Activated CD4-positive, alpha-beta T cell treated with anti-CD3 and anti-CD28 coated beads for 24 hours (primary cell): ENCODE measurements at places on chromosomes 1 and 21.

DNA sequence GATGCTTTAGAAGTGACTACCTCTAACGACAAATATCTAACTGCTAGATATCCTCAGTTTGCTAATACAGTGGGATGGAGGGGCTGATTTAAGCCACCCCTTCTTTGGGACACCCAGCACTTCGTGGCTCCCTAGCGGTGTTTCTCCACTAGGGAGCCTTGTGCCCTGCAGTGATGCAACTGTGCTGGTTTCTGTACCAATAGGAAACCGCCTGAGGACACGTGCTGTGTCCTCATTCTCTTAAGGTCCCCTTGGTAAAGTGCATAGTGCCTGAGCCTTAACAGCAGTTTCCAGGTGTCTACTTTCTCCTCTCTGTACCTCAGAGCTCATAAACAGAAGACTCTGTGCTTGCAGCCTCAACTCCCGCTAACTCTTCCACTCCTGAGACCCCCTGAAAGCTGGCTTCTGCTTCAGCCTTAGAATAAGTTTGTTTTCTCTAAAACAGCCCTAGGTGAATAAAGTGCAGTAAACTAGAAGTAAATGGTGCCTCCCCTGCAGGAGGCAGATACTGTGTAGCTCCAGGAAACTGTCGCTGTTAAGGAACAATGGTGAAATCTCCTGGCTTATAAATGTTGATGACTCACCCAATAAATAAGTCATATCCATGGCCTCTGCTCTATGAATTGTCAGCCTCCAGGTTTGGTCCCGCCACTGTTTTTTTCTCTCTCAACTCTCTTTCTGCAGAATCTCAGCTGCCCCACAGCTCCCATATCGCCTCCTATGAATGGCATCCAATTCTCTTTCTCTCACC is 130.4 kb downstream of the AK5 start:
- no peak for DNase-seq

- DNase-seq: no peak
These were observed 3.2 kb downstream of the ANGPTL1 start for GRCh38 chr1:178867670-178868069.

GRCh38 chr21:31887391-31887841 is 14.6 kb downstream of the HUNK start:
- no peak for DNase-seq

DNA sequence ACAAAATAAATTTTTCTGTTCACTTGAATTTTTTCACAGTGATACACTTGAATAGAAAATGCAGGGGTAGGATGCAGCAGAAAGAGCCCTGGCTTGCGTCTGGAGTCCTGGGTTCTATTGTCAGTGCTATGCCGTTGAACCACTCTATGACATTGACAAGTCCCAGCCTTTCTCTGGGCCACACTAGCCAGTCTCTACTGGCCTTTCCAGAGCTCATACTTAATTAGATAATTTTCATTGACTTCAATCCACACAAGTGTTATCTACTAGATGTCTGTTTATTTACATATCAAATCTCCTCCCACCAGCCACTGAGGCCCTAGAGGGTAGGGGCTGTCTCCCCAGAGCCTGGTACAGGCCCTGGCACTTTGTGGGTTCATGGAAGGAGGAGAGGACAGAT is 15.5 kb upstream of the CELA3B start:
- DNase-seq: no peak

- no peak for DNase-seq
These were observed 244.0 kb upstream of the DMRTA2 start for GRCh38 chr1:50667272-50667671.

GRCh38 chr1:40064797-40065499 is 24.4 kb downstream of the CAP1 start:
- no peak for DNase-seq

DNA sequence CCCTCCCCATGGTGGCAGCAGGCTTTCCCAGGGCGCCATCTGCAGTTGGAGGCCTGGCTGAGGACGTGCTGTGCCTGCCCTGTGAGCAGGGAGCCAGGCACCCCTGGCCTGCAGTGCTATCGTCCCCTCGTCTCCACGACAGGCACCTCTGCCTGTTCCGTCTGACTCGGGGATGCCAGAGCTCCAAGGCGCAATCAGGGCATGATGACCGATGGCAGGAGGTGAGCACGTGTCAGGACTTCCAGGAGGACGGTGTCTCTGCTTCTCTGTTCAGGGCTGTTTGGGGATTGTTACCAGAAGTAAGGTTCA is 125.2 kb downstream of the PCBP3 start:
- DNase-seq: no peak
